RWPE2 (cell line): ENCODE measurements at places on chromosomes 13 and 19.

DNA sequence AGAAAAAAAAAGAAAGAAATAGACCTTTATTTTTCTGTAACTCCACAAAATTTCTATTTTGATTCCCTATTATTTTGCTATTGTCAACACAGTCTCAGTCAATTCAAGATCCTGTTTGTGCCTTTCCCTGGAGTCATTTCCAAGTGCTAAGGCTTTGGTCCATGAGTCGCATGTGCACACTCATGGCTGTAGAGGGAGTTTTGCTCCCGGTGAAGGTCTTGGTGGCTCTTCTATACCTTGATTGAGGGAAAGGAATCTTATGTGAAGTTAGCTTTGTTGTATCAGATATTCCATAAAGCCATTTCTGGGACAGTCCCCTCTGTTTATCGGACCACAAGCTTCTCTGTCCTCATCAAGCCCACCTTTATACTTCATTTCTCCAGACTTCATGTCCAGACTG, 58.7 kb upstream of the ALOX5AP start:
- DNase-seq, result no peak

- DNase-seq, result peak; percentile 90
These were observed 20.7 kb downstream of the KLK5 start for GRCh38 chr19:50932018-50932689.

DNA sequence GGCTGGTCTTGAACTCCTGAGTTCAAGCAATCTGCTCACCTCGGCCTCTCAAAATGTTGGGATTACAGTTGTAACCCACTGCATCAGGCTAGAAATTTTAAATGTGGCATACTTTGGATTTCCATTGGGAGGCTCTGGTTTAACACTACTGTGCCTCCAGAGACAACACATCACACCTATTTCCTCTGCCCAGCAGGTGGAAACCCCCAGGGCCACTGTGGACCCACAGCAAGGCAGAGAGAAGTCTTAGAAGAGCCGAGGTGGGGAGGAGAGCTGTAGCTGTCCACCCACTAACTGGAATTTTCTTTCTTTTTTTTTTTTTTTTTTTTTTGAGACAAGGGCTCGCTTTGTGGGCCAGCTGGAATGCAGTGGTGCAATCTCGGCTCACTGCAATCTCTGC, 39.4 kb downstream of the IER2 start:
- no peak for DNase-seq

GRCh38 chr19:18290302-18291018, 9.0 kb upstream of the JUND start:
- no peak for DNase-seq

DNA sequence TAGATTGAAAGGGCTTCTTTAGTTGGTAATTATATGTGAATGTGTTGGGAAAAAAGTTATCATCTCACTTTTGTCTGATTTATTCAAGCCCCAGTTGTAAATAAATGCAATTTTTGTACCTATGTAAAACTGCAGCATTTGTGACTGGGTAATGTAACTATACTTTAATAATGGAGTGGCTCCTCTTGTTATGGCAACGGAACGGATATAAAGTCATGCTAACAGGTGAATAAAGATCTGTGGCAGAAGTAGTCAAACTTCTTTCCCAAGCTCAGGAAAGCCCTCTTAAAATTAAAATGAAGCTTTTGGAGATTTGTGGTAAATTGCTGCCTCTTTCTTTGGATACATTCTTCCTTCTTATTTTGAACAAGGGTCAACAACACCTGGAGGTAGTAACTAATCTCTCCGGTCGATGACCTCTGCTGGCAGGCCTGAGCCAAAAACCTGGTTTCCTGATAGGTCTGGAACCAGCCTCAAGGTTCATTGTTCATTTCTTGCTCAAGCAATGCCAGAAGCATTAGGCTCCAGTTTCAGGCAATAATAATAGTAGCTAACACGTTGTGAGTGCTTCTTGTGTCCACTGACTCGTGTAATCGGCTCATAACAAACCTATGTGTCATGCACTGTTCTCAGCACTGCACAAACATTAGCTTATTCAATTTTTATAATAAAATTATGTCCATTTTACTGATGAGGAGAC, 313.4 kb upstream of the DACH1 start:
- no peak for DNase-seq

DNA sequence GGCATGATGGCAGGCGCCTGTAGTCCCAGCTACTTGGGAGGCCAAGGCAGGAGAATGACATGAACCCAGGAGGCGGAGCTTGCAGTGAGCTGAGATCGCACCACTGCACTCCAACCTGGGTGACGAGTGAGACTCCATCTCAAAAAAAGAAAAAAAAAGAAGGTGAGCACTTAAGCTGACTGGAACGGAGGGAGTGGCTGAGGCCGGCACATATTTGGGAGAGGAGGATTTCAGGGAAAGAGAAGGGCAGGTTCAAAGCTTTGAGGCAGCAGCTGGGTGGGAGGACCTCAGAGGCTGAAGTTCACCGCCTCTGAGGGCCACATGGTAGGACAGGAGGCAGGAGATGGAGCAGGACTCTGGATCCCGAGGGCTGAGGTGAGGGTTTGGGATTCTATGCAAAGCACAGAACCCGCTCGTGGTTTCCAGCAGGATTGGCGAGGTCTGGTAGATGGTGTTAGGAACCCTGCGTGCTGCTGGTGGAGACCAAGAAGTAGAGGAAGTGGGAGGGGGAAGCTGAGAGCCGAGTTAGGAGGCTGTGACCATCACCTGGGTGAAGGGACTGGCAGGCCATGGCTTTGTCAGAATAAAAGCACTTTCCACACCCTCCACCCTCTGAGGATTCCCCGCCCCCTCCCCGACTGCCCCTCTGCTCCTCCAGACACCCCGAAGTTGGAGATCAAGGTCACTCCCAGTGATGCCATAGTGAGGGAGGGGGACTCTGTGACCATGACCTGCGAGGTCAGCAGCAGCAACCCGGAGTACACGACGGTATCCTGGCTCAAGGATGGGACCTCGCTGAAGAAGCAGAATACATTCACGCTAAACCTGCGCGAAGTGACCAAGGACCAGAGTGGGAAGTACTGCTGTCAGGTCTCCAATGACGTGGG, 8.4 kb downstream of the CD22 start:
- no peak for DNase-seq

DNA sequence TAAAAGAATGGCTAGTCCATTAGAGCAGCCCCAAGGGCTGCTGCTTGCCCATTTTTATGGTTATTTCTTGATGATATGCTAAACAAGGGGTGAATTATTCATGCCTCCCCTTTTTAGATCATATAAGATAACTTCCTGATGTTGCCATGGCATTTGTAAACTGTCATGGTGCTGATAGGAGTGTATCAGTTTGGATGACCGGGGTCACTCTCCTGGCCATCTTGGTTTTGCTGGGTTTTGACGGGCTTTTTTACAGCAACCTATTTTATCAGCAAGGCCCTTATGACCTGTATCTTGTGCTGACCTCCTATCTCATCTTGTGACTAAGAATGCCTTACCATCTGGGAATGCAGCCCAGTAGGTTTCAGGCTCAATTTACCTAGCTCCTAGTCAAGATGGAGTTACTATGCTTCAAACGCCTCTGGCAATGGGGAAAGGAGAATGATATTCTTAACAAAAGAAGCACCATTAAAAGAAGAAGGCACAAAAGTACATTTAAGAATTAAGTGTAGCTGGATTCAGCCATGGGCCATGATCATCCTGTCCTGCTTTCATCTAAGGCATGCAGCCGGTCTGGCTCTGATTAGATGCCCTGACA, 1156.0 kb downstream of the PCDH9 start:
- DNase-seq, result no peak

- no peak for DNase-seq
These were observed 311.3 kb downstream of the ATP8A2 start for GRCh38 chr13:25683056-25683455.

DNA sequence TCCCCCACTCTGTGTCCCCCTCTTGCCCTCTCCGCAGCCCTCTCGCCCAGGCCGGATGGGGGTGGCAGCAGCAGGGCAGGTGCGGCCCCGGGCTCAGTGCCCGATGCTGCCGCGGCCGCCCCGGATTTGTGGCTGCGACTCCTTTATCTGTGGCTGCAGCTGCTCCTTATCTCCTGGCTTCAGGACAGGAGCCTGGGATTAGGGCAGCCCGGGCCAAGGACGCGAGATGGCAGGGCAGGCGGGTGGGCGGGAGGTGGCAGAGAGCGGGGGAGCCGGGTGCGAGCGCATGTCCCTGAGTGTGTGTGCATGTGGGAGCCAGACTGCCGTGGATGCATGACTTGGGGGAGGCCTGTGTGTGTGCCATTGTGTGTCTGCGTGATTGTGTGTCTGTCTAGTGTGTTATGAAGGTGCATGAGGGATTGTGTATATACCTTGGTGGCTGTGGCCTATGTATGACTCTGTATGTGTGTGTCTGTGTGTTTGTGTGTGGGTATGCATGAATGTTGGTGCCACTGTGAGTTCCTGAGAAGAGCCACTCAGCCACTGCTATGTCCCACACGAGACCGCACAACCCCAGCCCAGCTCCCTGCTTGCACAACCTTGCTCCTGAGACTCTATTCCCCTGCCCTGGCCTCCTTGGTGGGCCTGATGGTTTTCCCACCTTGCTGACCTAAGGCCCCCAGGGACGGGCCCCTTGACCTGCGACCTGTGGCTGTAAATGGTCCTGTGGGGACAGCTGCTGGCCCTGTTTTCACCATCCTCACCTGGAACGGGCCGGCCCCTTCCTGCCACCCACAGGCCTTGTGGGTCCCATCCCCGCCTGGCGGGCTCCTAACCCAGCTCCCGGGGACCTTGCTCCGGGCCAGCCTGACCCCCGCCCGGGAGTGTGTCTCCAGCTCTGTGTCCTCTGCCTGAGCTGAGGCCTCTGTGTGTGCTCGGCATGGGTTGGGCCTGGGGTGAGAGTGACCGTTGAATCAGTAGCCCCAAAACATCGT, 5.3 kb upstream of the NRTN start:
- no peak for DNase-seq

GRCh38 chr13:49082653-49083536, 107.2 kb downstream of the FNDC3A start:
- peak; percentile 69 for DNase-seq
